Stimulated activated CD8-positive, alpha-beta memory T cell treated with anti-CD3 and anti-CD28 coated beads, Interleukin-2, amount 100 ng/mL, for 1 hour (primary cell): ENCODE measurements at places on chromosomes 13 and 19.

GRCh38 chr19:485583-486236 is 10.6 kb upstream of the MADCAM1 start:
- no peak for DNase-seq

GRCh38 chr13:108276060-108276459 is 6.5 kb downstream of the TNFSF13B start:
- DNase-seq, result no peak

GRCh38 chr19:7618348-7618747 is 11.0 kb downstream of the XAB2 start:
- DNase-seq, result no peak

DNA sequence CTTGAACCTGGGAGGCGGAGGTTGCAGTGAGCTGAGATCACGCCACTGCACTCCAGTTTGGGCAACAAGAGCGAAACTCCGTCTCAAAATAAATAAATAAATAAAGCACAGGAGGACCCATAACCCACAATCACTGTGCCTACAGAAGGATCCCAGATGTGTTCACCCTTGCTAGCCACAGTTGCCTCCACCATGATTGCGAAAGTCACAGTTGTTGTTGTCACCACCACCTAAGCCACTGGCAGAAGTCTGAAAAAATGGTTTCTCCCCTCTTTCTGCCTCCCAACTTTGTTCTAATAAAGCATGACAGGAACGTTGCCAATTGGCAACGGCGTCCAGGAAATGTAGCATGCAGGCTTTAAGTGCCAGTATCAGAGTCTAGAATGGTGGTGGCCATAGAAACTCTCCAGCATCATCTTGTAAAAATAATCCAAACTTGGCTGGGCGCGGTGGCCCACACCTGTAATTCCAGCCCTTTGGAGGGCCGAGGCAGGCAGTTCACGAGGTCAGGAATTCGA is 2.2 kb upstream of the EPS15L1 start:
- no peak for DNase-seq

DNA sequence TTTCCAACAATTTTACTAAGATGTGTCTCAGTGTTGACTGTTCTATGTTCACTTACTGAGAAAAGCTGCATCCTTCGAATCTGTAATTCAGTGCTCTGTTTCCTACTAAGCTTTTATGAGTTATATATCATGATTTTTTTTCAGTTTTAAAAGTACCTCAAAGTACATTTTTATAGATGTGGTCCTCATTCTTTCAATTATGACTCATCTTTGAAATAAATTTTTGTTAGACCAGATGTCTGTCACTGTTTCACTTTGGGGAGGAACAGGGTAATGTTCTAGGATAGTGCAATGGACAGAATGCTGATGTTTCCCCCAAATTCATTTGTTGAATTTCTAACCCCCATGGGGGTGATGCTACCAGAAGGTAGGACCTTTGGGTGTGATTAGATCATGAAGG is 74.8 kb downstream of the NALCN start:
- DNase-seq, result no peak
